ENCODE measurements at places on chromosomes 4 and X.

DNA sequence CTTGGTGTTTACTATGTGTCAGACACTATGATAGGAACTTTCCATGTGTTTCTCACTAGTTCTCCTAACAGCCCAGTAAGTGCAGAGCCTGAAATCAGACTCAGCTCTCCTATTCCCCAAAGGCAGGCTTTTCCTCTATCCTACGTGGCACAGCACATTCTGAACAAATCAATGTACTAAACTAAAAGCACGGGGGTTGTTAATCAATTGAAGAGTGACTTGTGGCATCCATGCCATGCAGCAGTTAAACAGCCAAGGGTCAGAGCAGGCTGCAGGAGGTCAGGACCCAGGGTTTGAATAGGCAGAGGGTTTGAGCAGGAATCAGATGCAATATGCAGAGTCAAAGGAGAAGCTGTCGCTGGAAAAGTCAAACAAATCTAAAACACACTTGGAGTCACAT lies 289.7 kb upstream of the LDB2 start:
- no peak for DNase-seq

DNA sequence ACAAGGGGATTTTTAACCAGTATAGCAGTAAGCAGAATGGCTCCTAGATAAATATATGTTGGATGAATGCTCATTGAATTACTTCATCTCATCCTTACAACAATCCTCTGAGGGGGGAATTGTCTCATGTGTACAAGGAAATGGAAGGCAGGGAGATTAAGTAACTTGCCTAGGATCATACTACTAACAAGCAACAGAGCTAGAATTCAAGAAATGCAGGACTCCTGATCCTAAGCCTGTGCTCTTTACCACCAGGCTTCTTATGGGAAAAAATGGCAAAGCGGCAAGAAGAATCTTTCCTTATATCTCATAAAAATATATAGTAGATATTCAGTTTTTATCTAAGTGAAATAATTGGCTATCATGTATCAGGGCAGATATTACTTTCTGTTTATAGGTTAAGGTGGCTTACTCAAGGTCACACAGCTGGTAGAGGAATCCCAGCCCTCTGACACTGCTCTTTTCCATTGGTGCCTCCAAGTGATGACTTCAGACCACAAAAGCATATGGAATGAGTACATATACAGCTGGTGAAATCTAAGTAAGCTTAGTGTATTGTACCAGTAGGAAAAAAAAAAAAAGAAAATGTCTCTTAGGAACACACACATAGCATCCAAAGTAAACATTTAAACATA lies 2.1 kb downstream of the ABHD18 start:
- DNase-seq = no peak

DNA sequence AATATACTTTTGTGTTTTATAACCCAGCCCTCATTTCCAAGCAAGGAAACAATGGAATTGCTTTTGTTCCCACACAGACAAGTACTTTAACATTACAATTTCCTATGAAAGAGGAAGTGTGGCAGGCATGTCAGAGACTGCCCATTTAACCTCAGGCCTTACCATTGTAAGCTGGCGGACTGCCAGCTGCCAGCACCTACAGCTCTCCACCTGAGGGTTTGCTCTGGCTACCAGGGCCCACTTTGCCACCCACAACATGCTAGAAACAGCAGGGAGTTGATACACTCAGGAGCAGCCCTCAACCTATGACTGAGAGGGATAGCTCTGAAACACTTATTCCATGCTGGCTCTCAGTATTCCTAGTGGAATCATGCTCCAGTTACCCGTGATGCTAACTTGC lies 152.3 kb upstream of the PRDX4 start:
- no peak for DNase-seq

- DNase-seq = no peak
These were observed 28.9 kb upstream of the MID1 start for GRCh38 chrX:10649265-10649664.

DNA sequence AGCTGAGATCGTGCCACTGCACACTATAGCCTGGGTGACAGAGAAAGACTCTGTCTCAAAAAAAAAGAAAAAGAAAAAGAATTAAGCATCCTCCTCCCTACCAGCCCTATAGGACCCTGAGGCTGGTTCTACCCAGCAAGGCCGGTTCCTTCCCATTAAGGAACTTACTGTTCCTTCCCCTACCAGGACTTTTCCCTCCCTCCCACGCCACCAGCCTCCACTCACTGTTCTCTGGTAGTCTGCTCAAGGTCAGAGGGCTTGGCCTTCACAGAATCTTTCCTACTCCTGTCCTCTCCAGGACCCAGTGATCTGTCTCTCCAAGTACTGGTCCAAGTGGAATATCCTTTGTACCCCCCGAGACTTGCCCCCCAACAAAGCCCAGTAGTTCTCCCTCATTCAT lies 1.4 kb downstream of the GRIPAP1 start:
- no peak for DNase-seq

DNA sequence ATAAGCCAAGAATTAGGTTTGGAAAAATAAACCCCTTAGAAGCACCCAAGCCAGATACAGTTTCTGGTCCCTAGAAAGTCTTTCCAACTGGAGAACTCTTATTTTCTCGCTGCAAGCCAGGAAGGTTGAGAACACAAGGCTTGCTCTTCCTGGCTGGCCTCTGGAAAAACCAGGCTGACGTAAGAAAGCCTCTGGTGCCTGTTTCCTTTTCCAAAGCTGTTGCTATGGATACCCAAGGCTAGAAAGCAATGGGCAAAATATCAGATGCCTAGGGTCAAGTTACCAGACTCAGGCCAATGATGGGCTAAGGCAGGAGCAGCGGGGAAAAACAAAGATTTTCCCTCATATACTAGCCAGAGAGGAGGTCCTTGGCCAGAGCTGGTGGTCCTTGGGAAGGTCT lies 281.6 kb downstream of the KLHL13 start:
- DNase-seq = no peak

GRCh38 chrX:66008328-66008970 lies 31.4 kb downstream of the VSIG4 start:
- no peak for DNase-seq

DNA sequence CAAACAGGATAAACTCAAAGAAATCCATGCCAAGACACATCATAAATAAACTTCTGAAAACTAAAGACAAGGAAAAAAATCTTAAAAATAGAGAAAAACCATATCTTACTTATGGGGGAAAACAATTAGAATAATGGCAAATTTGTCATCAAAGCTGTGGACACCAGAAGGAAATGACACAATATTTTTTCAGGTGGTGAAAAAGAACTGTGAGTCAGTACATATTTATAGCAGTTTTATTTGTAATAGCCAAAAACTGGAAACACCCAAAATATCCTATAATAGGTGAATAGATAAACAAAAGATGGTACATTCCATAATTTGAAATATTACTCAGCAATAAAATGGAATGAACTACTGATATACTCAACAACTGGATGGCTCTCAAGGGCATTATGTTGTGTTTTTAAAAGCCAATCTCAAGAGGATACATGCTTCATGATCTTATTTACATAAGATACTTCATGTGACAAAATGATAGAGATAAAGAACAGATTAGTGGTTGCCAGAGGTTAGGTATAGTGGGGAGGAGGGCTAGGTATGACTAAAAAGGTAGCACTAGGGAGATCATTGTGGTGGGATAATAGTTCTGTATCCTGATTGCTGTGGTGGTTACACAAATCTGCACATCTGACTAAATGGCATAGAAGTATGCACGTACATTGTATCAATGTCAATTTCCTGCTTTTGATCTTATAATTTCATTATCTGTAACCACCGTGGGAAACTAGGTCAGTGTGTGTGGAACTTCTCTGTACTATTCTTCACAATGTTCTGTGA lies 191.9 kb downstream of the PPP1R2C start:
- no peak for DNase-seq

DNA sequence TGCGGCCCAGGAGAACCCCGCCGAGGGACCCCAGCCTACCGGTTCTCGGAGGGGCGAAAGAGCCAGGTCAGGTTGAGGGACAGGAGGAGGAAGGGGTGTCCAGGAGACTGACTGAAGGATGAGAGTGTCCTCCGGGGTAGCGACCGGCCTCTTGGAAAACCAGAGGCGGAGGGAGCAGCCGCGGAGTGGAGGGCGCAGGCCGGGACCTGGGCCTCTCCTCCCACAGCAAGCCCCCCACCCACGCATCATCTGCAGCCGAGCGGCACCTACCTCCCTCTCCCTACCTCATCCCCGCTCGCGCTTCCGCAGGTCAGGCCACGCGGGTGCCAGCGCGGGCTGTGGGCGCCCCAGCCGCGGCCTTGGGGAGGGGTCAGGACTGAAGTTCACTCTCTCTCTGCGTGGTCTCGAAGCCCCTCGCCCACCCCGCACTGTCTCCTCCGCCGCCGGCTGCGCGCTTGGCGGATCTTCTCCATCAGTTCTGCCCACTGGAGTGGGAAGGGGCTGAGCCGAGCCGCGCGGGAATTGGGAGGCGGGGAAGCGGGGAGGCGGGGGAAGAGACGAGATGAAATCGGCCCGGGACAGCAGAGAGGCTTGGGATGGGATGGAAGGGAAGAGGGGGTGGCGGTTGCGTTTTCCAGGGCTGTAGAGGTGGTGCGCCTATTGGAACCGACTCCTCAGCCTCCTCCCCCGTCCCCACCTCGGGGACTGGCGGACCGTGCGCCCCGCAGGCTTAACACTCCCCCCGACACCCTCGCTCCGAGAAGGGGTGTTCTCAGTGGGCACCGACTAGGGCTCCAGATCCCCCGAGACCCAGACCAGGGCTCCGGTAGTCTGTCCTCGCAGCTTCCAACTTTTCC lies 1.8 kb downstream of the NLGN4X start:
- DNase-seq = no peak

DNA sequence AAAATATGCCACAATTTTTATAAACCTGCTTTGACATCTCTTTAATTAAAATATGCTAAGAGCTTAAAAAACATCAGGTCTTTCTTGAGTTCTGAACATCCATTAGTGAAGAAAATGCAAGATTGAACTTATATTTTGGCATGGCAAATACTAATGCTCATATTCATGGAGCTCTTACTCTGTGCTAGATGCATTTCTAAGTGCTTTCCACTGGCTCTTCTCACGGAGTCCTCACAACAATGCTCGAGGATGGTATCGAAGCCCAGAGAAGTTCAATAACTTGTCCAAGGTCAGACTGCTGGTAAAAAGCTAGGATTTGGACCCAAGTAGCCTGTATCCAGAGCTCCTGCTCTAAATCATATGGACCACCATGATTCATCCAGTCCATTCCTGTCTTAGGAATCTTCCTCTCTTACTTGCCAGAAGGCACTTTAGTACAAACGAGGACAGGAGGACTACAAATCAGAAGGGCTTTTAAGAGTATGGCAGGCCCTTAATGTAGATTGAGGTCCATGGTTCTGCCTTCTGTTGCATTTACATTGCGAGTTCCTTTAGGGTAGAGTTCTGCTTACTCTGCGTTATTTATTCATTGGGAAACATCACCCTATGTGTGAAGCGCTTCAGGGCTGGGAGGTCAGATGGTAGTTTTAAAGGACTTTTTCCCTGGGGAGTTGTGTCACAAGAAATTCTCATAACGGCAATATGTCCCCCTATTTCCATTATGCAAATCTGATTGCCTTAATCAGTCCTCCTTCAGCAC lies 199.2 kb downstream of the RASL11B start:
- no peak for DNase-seq

- no peak for DNase-seq
These were observed 2.2 kb downstream of the SOX3 start for GRCh38 chrX:140502491-140503237.

DNA sequence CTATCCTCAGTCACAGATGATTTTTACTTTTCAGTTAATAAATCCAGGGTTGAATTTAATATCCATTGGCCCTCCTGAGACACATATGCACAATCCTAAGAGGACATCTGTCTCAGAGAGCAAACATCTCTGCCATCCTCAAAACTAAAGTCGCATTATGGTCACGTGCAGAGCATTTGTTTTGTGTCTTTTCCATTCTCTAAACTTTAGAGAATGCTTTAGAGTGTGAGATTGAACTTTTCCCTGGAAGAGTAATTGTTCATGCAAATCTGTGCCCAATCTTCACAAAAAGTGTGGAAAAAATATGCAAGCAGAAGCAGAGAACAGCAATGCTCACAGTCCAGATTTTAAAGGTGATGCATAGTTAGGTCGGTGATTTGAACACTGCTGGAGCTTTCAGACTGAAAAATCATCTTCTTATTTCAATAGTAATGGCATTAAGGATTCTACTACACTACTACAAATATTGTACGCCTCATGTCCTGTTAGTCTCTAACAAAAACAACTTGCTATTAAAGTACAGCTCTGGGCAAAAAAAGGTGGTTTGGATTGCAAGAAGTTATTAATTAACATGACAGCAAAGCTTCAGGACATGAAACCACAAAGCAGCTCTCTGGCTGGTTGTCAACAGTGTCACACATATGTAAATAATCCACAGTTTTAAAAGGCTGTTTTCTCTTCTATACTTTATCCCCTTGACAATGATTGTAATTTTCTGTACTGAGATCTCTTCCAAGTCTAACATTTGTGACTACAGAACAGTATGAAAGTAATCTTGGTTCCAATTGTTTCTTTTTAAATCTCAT lies 19.9 kb downstream of the DCHS2 start:
- no peak for DNase-seq

GRCh38 chr4:158055668-158056067 lies 117.2 kb downstream of the GASK1B start:
- no peak for DNase-seq

- DNase-seq = no peak
These were observed 25.6 kb upstream of the MSMO1 start for GRCh38 chr4:165301833-165302232.

DNA sequence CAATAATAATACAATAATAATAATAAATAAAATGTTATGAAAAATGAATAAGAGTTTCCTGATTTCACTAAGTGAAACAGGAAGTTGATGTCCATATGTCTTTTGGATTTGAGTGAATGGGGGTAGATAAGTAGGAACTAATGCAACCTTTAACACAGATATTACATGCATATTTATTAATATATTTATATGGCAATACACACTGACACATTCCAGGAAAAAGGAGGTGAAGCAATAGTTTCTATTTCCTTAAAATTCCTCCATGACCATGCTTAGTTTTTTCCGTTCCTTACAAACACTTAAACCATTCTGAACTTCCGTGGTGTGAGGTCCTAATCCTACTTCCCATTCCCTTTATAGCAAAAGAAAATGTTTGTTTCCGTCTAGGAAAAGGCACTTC lies 48.3 kb downstream of the ATXN3L start:
- DNase-seq = no peak

- no peak for DNase-seq
These were observed 112.6 kb upstream of the PPARGC1A start for GRCh38 chr4:24002330-24002966.

DNA sequence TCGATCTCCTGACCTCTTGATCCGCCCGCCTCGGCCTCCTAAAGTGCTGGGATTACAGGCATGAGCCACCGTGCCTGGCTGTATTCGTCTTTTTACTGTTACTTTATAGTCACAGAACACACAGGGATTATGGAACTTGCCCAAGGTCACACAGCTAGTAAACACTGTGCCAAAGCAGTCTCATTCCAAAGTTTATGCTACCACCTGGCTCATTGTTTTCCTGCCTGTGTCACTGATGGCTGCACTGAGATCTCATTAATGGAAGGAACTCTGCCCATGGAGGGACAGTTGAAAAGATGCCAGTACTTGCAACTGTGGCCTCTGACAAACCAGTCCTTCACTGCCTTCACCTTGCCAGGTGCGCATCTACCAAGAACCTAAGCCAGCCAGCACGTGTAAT lies 517.7 kb downstream of the BCOR start:
- DNase-seq = no peak

Measured in stimulated activated CD4-positive, alpha-beta T cell treated with anti-CD3 and anti-CD28 coated beads, Interleukin-1b, Interleukin-23, amount 100 ng/mL, for 24 hours (primary cell).